ENCODE measurements at places on chromosomes 3 and 15. TPM values are rescaled to one million over a fixed set of nuclear protein-coding genes. Genes with fewer than 3 reads are reported as not detected.

MAGI1 gene
- 0.49 TPM for total RNA-seq

CACNA1D gene
- total RNA-seq = 2.6 TPM

IGF2BP2 gene
- 0.21 TPM for total RNA-seq

TMEM41A gene
- 19.9 TPM for total RNA-seq

ESYT3 gene
- not detected for total RNA-seq

IGSF11 gene
- total RNA-seq = not detected

CHRM5 gene
- not detected for total RNA-seq

FGF12 gene
- total RNA-seq = not detected

PRSS50 gene
- not detected for total RNA-seq

ZSCAN29 gene
- total RNA-seq = 26.0 TPM

LSMEM2 gene
- not detected for total RNA-seq

GOLGA6B gene
- not detected for total RNA-seq

CLDN16 gene
- 3.6 TPM for total RNA-seq

FBXL22 gene
- 0.82 TPM for total RNA-seq

MBNL1 gene
- 247 TPM for total RNA-seq

PLCL2 gene
- total RNA-seq = 27.8 TPM

ATP13A3 gene
- 108 TPM for total RNA-seq

DYNLT2B gene
- 21.9 TPM for total RNA-seq

CPNE4 gene
- 0.54 TPM for total RNA-seq

GP5 gene
- not detected for total RNA-seq

P2RY13 gene
- not detected for total RNA-seq

MYO9A gene
- total RNA-seq = 18.7 TPM

GABRA5 gene
- not detected for total RNA-seq

RBM6 gene
- total RNA-seq = 72.7 TPM

TMIE gene
- total RNA-seq = not detected

ADAMTS17 gene
- total RNA-seq = 0.15 TPM

IMPG2 gene
- total RNA-seq = 0.11 TPM

ROBO2 gene
- total RNA-seq = 1.5 TPM

TPRG1 gene
- 3.7 TPM for total RNA-seq

SEC22A gene
- 17.9 TPM for total RNA-seq

HES1 gene
- 4.7 TPM for total RNA-seq

RPS27L gene
- 144 TPM for total RNA-seq

ALPK3 gene
- 0.05 TPM for total RNA-seq

OR5K2 gene
- not detected for total RNA-seq

ITGA11 gene
- 0.13 TPM for total RNA-seq

NR2E3 gene
- total RNA-seq = not detected

MME gene
- 0.51 TPM for total RNA-seq

GRM7 gene
- total RNA-seq = not detected
